ENCODE measurements at places on chromosomes 5 and 9. TPM values are rescaled to one million over a fixed set of nuclear protein-coding genes. Genes with fewer than 3 reads are reported as not detected.

The PRUNE2 gene
- not detected for polyA plus RNA-seq

The TRIM7 gene
- polyA plus RNA-seq, result 0.71 TPM

The SMIM3 gene
- polyA plus RNA-seq, result 0.95 TPM

The CDC42SE2 gene
- polyA plus RNA-seq, result 248 TPM

The PRRT1B gene
- not detected for polyA plus RNA-seq

The ACOT12 gene
- not detected for polyA plus RNA-seq

The KIF4B gene
- not detected for polyA plus RNA-seq

The FKTN gene
- polyA plus RNA-seq, result 0.65 TPM

The TMEM215 gene
- not detected for polyA plus RNA-seq

The ORM2 gene
- not detected for polyA plus RNA-seq

The CDK7 gene
- polyA plus RNA-seq, result 23.9 TPM

The MYMK gene
- polyA plus RNA-seq, result not detected

The COL27A1 gene
- not detected for polyA plus RNA-seq

The ALAD gene
- polyA plus RNA-seq, result 19.9 TPM

The TJP2 gene
- 0.81 TPM for polyA plus RNA-seq

The KIF24 gene
- polyA plus RNA-seq, result not detected

The HRH2 gene
- polyA plus RNA-seq, result 0.49 TPM

The FNBP1 gene
- polyA plus RNA-seq, result 173 TPM

Data from IgD-negative memory B cell (primary cell).